ENCODE measurements at places on chromosomes 5 and 9.

- no peak for DNase-seq
These were observed 212.1 kb upstream of the FBN2 start for GRCh38 chr5:128750155-128750554.

DNA sequence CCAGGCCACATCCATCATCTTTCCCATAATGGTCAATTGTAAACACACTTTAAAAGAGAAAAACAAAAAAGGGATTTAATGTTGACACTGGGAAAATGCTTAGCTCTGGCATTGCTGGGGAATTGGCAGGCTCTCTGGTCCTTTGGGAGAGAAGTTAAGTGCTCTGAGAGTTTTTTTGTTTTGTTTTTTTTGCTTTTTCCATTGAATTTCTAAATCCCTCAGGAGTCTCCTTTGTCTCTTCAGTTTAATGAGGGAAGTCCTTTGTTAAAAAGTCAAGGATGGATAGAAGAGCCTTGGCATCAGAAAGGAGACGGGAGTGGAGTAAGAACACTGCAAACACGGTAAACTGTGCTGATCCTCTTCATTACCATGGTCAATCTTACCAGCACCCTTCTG, 7.1 kb upstream of the HAND1 start:
- DNase-seq = no peak

- DNase-seq = no peak
These were observed 4.5 kb downstream of the ROR2 start for GRCh38 chr9:91945277-91946085.

DNA sequence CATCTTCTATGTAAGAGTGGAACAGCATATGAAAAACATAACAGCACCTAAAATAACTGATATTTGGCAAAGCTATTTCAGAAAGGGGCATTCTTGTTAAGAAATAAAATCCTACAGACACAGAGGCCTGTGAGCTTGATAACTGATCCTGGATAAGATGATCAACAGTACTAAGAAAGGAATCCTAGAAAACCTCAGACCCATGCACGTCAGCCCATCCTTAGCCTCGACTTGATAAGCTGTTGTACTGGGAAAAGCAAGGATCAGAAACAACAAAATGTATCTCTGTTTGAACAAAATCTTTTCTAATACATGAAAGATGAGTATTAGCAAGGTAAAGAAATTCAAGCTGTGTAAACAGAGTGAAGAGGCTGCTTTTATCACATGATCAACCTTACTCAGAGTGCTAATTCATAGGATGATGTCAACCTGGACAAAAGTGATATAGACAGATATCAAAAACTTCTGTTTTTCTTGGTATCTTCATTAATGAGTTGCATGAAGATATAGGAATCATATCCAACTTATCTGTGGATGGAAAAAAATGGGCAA, 15.2 kb downstream of the LIFR start:
- DNase-seq = peak; percentile 46

DNA sequence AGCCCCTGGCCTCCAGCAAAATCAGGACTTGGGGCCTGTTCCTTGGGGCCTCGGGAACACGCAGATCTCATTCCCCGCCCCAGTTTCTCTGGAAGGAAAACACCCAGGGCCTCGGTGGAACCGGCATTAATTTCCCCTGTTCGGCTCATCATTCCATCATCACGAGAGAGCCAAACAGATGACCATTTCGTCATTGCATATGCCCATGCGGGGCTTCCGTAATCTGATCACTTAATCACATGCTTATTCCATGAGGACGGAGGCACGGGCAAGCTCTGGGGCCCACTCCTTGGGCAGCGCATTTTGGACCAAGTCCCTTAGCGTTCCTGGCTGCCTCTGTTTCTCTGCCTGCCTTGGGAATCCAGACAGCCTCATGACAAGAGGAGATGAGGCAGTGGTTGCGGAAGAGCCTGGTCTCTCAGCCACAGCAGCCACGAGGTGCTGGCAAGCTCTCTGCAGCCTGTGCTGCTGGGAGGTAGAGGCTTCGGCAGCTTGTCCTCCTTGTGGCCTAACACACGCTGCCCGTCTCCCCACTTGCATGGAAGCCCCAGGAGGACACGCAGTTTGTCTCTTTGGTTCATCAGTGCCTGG, 65.0 kb upstream of the IER5L start:
- no peak for DNase-seq

DNA sequence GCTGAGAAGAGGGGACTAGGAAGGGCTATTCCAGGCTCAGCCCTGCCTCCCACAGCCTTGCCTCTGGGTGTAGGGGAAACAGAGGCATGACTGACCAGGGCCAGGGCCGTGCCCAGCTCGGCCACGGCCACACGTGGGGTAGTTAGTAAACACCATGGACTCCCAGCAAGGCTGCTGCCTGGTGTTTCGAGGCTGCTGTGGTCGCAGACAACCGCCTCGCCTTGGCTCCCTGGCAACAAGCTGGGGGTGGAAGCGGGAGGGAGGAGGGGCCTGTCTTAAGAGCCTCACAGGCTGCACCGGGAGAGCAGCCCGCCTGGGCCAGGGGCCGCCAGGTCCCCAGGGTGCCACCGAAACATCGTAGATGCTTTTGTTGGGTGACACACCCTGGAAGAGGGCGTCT, 90.2 kb upstream of the CACNA1B start:
- DNase-seq = no peak

GRCh38 chr5:132827943-132828673, 2.3 kb downstream of the SHROOM1 start:
- no peak for DNase-seq

- DNase-seq = peak; percentile 100
These were observed 143.6 kb downstream of the LHFPL2 start for GRCh38 chr5:78504704-78505677.

- DNase-seq = no peak
These were observed 610.3 kb downstream of the TLE1 start for GRCh38 chr9:81079055-81079454.

DNA sequence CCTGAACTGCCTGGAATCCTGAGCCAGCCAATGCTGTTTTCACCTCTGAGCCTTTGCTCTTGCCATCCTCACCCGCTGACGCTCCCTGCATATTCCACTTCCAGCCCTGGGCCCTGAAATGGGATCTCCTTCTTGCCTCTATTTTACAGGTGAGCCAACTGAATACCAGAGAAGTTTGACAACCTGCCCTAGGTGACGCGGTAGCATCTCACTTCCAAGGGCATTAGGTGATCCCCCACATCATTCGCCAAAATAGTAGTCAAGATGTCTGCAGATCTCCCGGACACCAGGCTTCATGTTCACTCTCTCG, 43.5 kb downstream of the FOXI1 start:
- no peak for DNase-seq

- DNase-seq = no peak
These were observed 30.8 kb upstream of the PRDM12 start for GRCh38 chr9:130633336-130634190.

DNA sequence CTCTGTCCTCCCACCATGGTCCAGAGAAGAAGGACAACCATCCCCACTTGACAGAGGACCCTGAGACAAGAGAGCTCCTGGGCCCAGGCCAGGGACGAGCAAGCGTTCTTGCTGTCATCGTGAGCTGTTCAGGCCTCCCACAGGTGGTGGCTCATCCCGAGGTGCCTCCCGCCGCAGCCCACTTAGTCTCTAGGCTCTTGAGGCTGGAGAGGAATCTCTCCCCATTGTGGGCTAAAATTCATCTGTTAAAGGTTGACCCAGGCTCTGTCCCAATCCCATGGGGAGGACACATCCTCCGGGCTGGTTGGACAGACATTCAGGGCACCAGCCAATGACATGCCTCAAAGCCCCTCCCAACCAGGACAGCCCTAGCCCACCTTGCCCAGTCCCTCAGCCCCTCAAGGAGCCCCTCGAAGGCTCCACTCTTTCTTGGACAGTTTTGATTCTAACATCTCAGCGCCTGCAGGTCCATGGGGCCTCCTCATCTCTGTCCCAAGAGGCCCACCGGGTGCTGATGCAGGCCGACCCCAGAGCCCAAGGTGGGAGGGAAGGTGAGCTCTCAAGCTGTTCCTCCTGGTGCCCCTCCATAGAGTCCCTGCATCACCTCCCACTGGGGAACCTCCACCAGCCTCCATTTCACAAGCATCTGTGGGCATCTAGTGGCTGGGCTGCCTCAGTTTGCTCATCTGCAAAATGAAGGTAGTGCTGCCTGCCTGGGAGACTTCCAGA, 52.9 kb downstream of the BARX1 start:
- DNase-seq = no peak

GRCh38 chr9:98569491-98569890, 139.2 kb downstream of the GABBR2 start:
- no peak for DNase-seq

DNA sequence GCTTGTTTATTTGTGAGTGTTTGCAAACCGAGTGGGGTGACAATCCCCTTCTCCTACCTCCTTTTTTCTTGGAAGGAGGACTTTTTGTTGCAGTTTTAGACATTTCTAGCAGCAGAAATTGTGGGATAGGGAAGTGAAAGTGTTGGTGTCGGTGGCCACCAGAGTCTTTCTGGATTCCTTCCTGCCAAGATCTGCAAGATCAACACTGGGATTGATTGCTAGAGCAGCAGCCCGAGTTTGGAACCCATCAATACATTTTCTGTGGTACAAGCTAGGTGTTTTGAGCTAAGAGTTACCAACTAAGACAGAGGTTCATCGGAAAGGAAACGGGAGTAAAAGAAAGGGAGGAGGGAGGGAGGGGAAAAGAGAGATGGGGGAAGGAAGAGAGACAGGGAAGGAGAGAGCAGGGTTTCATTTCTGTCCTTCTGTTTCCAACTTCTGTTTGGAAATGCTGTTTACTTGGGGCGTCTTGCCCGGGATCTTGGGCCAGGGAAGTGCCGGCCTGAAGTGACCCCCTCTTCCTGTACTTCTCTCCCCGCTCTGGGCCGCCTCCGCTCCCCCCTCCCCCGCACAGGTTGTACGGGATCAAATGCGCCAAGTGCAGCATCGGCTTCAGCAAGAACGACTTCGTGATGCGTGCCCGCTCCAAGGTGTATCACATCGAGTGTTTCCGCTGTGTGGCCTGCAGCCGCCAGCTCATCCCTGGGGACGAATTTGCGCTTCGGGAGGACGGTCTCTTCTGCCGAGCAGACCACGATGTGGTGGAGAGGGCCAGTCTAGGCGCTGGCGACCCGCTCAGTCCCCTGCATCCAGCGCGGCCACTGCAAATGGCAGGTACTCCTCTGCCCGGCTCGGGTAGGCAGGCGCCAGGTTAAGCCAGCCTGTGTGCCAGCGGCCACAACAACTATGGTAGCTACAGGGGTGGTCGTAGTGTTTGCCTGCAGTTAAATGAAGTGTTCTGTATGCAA, 4.0 kb downstream of the ISL1 start:
- no peak for DNase-seq

- no peak for DNase-seq
These were observed 182.1 kb downstream of the CDH9 start for GRCh38 chr5:26856238-26856637.

DNA sequence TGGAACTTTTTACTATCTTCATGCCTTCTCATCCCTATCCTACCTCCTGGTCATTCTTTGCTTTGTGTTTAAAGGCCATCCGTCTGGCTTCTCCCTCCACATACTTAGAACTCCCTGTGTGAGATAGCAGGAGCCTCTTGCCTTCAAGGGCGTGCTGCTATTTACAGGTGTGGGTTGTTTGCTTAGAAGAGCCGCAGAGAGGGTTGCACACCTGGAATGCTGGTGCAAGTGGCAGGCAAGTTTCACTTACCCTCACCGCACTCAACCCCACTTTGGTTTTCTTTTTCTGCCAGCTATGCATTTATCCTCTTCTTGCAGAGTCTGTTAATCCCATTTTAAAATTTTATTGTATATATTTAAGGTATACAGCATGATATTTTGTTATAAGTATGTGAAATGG, 12.6 kb downstream of the SKP2 start:
- DNase-seq = no peak

GRCh38 chr5:175797521-175798038, 73.8 kb upstream of the CPLX2 start:
- no peak for DNase-seq

DNA sequence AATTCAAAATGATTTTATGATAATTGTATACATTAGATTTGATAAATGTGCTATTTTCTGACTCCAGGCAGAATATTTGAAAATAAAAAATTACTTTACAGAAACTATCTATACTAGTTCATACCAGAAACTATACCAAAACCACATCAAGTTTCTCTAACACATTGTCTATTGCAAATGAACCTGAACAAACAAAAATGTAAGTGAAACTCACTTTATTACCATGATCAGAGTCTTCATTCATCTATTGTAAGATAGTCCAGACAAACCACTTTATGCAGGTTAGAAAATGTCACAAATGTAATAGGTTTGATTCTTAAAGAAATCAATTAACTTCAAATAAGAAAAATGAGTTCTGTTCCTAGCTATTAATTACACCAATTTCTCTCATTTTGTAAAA, 99.4 kb downstream of the OXCT1 start:
- DNase-seq = no peak

GRCh38 chr5:91145333-91145620, 237.8 kb downstream of the ARRDC3 start:
- no peak for DNase-seq

- DNase-seq = no peak
These were observed 41.1 kb upstream of the KLF4 start for GRCh38 chr9:107530679-107531078.

DNA sequence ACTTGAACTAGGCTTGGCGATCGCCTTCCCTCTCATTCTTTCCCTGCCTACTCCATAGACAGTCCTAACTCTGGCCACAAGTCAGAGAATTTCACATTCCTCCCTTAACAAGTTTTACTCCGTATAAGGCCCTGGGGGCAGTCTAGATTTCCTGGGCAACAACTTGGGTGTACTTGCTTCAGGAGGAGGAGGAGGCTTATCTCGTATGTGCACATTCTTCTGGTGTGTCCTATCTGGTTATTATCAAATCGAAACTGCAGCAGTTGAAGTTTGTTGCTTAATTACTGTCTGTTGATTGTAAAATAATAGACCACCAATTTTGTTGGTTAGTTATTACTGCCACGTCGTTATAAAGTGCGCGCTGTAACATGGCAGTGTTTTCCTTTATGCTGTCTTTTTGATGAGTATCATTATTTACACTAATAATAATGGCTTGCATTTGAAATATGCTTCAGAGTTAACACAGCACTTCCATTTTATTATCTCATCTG, 42.0 kb downstream of the PIP5K1B start:
- no peak for DNase-seq

Data from brain microvascular endothelial cell (primary cell).